ENCODE measurements at places on chromosomes 12 and 14.

- no peak for DNase-seq
Measured at GRCh38 chr12:93758801-93759373, 81.7 kb downstream of the CRADD start.

DNA sequence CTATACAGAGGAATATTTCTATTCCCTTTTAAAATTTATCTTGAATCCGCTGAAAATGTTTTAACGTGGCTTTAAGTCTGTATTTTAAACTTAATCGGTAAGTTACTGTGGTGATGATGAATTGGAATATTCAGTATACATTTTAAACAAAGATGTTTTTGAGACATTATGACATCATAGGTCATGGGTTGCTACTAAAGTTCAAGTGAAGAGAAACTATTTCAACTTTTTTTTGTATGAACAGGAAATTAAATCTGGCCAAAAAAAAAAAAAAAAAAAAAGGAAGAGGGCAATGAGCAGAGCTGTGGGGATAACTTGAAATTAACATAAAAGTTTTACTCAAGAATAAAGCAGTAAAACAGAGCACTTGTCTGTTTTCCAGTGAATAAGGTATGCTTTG lies 109.0 kb downstream of the PLEKHA5 start:
- no peak for DNase-seq

GRCh38 chr12:86621957-86622356 lies 365.8 kb upstream of the MGAT4C start:
- no peak for DNase-seq

DNA sequence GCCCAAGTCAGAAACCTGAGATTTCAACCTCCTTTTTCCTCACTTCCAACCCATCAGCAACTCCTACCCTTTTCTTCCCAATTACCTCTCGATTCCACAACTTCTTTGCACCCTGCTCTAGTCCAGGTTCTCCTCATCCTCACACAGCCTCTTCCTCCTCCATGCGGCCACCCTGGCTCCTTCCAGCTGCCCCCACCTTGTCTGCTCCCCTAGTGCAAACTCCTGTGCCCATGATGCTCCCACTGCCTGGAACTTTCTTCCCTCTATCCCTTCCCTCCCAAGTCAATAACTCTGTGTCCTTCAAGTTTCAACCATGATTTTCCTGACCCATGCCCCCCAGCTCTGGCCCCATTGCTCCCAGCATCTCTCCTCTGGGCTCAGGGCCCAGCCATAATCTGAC lies 17.3 kb downstream of the SELPLG start:
- no peak for DNase-seq

- no peak for DNase-seq
Measured at GRCh38 chr12:5043589-5044419, at the start of gene KCNA5. KCNA5 (plus strand) TSS chr12:5043879; CDS start chr12:5044148, 269 bp downstream.

DNA sequence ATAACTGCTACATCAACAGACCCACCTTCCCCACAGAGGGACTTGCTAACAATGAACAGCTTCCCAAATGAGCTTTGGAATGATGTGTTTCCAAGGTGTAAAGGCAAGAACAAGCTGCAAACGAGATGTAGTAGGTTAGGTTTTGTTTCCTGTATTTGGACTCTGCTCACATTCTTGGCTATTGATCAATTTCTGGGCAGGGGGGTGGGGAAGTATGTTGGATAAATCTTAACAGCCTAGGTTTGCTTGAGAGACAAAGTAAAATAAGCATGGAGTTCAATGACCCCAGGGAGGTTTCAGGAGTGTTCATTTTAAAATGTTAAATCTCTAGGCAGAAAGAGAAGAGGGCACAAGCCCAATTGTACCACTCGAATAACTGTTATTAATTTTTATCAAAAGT lies 146.6 kb downstream of the DPY19L2 start:
- DNase-seq = no peak

GRCh38 chr14:102451064-102451352 lies 58.6 kb downstream of the ANKRD9 start:
- DNase-seq = no peak

GRCh38 chr14:69262516-69262915 lies 2.6 kb downstream of the GALNT16 start:
- no peak for DNase-seq

- no peak for DNase-seq
Measured at GRCh38 chr12:122880155-122880667, 15.7 kb downstream of the VPS37B start.

GRCh38 chr14:43789458-43789857 lies 717.6 kb downstream of the FSCB start:
- DNase-seq = no peak

- no peak for DNase-seq
Measured at GRCh38 chr12:68617160-68617926, 6.6 kb downstream of the RAP1B start.

DNA sequence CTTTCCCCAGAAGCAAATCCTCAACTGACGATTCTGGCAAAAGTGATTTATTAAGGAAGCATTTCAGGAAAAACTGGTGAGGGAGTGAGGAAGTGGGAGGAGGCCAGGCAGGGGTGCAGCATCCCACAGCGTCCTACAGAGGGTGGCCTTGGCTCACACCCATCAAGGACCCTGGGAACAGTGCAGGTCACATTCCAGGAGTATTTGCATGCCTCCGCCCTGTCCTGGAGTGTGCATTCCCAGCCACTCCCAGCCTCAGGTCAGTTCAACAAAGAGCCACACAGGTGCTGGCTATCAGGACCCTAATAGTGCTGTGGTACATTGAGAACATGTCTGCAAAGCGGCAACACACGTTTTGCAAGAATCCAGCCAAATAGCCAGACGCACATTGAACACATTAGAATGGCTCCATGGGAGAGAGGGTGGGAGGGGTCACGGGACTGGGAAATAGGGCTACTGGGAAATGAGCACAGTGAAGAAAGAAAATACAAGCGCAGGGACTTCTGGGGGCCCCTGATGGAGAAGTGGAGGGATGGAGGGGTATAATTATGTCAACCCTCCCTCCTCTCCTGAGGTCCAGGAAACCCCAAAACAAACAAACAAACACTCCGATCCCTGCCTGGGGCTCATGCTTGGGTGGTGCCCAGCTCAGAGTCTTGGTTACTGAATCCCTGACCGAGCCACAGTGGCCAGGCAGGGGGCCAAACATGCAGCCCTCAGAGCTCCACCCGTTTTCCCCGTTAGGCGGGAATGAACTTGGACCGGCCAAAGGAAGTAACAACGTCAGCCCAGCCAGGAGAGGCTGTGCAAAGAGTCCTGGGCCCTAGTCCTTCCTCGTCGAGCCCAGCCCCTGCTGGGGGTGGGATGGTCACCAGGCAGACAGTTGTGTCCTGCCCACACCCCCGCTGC lies 36.5 kb downstream of the CMKLR1 start:
- DNase-seq = no peak
